ENCODE measurements at places on chromosomes 5 and 9.
A peak's percentile ranks its signal among the peaks of the same experiment; 100 is the strongest.

DNA sequence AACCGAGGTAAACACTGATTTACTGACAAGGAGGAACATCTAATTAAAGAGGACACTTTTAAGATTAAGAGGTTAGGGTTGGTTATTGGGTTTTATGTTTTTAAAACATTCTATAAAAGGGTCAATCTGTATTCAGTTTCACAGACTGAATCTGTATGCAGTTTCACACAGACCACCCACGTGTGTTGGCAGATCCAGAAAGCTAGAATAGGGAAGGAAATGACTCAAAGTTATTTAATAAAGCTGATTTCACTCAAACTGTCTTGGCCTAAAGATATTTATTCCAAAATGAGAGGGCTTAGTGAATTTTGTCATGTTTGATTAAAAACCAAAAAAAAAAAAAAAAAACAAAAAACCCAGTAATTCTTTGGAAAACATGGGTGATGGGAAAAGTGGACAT is 140.2 kb downstream of the SLC24A2 start:
- DNase-seq = no peak

GRCh38 chr5:174053905-174054304 is 8.4 kb downstream of the NSG2 start:
- peak; percentile 8 for DNase-seq

- DNase-seq = peak; percentile 82
These were observed 226.3 kb downstream of the SMARCA2 start for GRCh38 chr9:2241461-2241835.

GRCh38 chr5:161442471-161442870 is 104.1 kb downstream of the GABRB2 start:
- no peak for DNase-seq

- peak; percentile 84 for DNase-seq
These were observed 3.3 kb downstream of the RNF183 start for GRCh38 chr9:113299800-113300292.

DNA sequence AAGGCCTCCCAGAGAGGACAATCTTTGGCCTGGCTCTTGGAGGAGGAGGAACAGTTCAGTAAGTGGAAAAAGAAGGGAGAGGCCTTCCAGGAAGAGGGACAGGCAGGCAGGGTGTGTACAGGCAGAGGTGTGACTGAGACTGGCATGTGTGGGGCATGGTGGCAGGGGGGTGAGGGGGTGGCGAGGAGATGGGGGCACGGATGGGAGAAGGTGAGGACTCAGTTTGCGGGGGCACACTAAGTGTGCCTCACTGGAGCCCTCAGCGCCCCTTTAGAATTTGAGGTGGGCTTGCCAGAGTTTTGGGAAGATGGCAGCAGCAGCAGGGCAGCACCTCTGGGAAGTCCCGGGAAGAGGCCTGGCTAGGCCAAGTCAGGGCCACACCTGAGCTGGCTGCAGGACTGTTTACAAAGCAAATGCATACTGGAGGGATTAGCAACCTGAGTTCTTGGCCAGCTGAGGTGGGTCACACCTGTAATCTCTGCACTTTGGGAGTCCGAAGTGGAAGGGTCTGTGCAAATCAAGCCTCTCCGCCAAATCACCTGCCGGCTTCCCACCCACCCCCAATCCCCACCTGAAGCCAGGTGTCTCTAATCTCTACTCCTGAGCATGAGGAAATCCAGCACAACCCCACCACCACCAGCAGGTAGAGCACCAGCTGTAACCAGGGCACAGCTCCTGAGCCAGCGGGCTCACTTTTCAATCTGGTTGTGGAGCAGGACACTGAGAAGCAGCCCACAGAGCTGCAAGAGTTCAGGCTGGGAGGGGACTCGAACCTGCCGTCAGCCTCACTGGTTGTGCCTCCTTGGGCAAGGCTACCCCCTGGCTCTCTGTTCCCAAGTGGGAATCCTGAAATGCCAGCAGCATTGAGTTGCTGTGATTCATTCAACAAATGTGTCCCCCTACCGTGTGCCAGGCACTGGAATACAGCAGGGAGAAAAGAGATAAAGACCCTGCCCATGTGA is 10.2 kb upstream of the GABRP start:
- no peak for DNase-seq

Measured in NCI-H510A treated with DMSO at 0.1 percent for 48 hours (cell line).